Hippocampal formation (tissue), 2 donors: ENCODE measurements at places on chromosomes 2 and 18.

DNA sequence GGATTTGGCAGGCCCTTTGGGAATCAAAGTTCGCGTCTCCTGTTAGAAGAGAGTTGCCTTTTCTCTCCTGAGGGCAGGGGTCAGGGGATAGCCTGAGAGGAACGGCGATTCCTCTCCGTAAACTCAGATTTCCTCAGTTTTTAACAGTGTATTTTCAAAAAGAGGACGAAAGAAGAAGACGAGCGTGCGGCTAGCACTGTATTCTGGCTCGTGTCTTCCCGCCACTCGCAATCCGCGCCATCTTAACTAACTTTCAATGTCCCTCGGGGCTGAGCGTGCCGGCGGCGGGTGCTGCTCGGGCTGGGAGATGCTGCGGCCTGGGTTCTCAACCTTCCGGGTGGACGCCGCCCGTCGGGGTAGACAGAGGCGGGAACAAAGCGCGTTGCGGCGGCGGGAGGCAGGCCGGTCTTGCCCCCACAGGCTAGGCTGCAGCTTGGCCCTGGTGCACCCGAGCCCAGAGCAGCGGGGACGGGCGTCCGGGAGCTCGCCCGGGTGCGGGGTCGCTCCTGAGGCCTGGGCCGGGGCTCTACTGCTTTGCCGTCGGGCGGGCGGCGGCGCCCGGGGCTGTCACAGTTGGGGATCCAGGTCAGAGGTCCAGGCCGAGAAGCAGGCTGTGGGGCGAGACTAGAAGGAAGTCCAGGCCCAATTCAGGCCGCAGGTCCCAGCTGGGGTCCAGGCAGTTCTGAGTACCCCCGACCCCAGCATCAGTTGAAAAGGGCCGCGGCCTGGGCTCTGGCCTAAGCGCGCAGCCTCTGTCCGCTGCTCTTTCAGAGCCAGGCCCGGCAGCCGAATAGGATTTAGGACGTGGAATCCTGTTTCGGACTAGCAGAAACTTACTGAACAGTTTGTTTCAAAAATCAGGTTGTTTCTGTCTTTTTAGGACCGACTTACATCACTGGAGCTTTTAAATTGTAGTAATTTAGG lies 11.8 kb downstream of the TBR1 start:
- DNase-seq: no peak

GRCh38 chr2:179951680-179952079 lies 55.4 kb downstream of the CWC22 start:
- no peak for DNase-seq

DNA sequence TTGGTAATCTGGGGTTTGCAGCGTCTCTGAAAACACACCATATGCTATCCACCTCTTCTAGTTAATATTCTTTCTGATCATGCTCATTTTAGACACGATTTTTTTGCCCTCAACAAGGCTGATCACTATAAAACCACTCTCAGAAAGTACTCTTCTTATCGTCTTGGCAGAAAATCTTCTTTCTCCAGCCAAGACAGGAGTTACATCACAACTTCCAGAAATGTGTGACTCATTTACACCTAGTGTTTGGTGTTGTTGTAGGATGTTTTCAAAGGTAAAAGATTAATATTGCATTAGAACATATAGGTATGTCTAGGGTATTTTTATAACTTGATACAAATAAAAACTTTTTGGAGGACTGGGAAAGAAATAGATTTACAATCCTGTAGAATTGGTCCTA lies 138.5 kb upstream of the NETO1 start:
- no peak for DNase-seq

DNA sequence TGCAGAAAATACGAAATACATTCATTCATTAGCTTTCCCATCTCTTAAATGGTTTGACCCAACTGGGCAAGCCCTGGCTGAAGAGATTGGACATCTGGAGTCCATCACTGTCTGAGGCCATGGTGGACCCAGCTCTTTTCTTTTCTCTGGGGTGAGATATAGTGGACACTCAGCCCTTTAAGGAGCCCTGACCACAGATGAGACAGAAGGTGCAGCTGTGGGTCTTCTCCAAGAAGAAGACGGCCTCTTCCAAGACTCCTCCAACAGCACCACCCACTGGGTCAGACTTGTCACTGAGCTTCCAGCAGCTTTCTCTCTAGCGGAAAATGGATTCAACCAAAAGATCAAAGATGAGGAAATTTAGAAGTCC lies 27.2 kb downstream of the TWIST2 start:
- DNase-seq: no peak

DNA sequence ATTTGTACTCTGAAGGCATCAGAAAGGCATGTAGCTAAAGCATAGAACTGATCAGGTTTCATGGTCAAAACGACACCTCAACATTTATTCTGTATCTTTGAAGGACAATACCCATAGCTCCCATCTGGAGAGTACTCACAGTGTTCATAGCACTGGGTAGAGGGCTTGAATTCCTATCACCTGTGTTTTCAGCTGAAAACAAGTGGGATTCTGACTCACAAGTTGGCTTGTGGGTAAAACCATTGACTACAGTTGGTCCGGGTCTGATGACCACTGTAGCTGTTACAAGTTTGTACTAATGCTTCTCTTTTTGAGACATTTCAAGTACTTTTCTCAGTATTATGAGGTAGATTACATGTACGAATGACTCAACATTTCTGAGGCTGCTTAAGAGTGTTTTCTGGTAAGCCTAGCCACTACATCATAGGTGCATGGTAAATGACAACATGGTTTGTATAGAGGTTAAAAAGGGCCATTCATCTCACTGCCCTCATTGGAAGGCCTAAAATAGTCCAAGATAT lies 68.6 kb upstream of the PELI1 start:
- DNase-seq: no peak

DNA sequence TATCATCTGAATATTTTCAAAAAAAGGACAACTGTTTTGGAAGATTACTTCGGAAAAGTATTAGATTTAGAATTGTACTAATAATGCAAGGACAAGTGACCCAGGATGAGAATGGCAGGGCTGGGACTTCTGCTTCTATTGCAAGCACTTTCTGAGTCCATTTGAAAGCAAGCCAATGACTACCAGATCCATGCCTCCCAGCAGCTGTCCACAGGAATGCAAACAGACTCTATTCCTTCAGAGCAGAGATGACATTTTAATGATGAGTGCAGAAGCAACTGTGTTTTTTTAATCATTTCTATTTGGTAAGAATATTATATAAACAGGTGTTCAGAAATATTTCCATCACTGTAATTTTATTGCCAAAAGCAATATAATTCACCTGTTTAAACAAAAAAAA lies 456.7 kb downstream of the SOX11 start:
- no peak for DNase-seq

DNA sequence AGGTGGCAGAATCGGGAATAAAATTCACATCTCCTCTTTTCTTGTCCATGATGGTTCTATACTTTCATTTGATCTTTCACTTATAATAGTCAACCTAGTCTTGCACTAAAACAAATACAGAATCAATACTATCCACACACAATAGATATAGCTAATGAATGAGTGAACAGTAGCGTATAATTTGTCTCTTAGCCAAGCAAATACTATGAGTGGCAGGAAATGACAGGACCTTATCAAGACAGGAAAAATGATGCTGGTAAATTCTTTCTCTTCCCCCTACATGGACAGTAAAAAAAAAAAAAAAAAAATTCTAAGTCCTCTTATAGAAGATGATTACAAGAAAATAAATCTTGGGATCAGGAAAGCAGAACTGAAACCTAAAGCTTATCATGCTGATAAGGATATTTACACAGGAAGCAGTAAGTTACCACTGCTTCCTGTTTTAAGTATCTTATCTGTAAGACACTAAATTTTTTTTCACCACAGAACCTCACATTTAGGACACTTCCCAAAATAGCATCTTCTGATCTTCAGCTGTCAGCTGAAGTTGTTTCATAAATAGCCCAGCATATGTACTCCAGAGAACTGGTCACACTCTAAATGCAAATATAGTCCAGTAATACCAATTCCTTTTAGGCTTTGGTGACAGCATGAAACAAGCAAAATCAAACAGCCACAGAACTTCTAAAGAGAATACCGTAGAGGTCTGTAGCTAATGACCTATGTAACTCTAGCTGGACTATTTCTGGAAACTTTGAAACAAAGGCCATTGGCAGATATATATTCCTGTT lies 27.0 kb downstream of the IRS1 start:
- no peak for DNase-seq

- peak; percentile 11 for DNase-seq
These were observed 300.0 kb upstream of the SMIM21 start for GRCh38 chr18:75727456-75727855.

DNA sequence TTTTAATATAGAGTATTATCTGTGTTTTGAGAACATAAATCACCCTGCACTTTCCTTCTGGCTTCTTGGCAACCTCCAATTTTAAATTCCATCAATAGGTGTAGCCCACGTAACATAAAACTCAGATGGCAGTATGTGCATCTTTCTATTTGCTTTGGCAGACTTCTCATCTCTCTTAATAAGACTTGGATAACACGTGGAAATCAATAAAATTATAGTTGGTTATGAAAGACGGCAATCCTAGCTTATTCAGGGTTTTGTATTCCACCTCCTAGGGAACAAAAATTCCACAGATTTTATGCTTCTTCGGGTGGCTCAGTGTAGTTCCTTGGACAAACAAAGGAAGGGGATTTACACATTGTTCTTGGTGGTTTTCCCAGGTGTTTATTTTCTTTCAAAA lies 299.3 kb downstream of the RND3 start:
- DNase-seq: no peak

- DNase-seq: no peak
These were observed 134.7 kb downstream of the PXDN start for GRCh38 chr2:1609485-1610095.

DNA sequence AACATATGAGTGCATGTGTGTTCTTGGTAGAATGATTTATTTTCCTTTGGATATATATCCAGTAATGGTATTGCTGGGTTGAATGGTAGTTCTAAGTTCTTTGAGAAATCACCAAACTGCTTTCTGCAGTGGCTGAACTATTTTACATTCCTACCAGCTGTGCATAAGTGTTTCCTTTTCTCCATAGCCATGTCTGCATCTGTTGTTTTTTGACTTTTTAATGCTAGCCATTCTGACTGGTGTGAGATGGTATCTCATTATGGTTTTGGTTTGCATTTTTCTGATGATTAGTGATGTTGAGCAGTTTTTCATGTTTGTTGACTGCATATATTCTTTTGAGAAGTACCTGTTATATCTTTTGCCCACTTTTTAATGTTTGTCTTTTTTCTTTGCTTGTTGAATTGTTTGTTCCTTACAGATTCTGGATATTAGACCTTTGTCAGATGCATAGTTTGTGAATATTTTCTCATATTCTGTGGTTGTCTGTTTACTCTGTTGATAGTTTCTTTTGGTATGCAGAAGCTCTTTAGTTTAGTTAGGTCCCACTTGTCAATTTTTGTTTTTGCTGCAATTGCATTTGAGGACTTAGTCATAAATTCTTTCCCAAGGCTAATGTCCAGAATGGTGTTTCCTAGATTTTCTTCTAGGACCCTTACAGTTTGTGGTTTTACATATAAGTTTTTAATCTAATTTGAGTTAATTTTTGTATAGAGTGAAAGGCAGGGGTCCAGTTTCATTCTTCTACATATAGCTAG lies 17.6 kb upstream of the KCNE4 start:
- DNase-seq: no peak

GRCh38 chr18:30908381-30908780 lies 134.2 kb downstream of the DSC3 start:
- no peak for DNase-seq

- DNase-seq: no peak
These were observed 50.6 kb upstream of the TFCP2L1 start for GRCh38 chr2:121335294-121336290.

DNA sequence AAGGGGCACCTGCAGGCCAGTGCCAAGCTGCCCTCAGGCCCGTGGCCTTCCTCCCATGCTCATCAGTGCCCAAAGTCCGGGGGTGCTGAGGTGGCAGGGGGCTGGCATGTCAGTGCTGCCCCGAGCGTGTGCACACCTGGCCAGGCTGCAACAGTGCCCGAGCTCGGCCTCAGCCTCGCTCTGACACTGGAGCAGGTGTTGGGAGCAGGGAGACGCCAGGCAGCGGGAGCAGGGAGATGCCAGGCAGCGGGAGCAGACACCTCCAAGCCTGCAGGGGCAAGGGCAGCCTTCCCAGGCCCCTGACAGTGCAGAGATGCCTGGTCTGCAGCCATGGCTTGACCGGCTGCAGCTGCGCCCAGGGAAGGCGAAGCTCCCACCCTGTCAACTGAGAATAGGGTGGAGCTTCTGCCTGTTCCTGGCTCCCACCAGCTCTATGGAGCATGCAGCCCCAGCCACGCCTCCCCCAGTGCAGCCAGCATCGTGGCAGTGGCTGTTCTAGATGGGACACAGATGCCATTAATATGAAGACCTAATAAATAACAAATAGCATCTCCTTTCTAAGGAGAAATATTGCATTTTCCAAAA lies 82.4 kb downstream of the DTNB start:
- peak; percentile 80 for DNase-seq

DNA sequence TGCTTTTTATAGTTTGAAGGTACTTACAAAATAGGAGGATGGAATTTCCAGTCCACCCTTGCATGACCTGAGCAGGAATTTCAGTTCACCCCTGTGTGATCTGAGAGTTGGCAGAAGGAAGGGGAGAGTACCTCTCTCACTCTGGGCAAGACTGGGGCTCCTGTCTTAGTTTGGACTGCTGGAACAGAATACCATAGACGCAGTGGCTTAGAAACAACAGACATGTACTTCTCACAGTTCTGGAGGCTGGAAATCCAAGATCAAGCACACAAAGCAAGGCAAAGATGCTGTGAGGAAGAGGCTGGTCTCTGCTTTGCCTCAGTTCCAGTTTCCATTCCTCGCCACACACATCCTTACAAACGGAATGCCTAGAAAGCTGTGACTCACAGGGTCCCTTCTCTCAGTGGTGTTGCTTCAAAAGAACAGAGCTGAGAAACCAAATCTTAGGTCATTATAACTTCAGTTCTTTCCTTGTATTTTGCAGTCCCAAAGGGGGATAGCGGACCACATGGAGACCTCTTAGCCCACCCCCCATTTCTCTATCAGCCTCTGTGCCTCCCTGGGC lies 108.8 kb upstream of the HAAO start:
- no peak for DNase-seq

GRCh38 chr2:118841828-118842461 lies 5.5 kb downstream of the EN1 start:
- no peak for DNase-seq

DNA sequence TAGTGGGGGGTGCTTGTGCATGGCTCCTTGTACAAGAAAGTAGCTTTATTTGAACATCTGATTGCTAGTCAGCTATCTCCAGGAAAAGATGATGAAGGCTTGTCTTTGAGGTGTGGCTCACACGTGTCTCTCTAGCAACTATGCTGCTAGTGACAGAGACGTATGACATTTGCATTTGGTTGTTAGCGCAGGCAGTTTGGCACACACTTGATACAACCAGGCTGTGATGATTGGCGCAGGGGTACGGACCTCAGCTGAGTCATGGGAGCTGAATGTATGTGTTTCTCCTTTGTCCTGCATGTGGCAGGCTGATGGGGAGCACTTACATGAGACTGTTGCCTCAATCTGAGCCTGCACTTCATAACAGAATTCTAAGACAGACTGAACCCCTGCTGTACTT lies 29.6 kb downstream of the PTCD3 start:
- DNase-seq: no peak

DNA sequence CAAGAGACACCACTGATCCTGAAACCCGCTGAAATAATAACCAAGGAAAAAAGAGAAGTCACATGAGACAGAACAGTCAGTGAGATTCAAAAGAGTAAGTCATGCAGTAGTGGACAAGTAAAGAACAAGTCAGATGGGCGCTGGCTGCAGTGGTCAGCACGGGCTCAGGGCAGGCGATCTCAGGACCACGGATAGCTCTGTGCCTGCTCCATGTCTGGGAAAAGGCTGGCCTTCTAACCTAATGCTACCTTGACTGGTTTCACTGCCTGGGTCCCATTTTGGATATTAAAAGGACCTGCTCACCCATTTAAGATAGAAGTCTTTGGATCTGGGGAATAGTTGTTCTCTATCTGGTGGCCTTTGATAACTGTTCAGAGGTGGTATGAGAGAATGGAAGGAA lies 61.7 kb upstream of the LCLAT1 start:
- no peak for DNase-seq
